Smooth muscle cell of the brain vasculature (primary cell): ENCODE measurements at places on chromosomes 16 and 17.

- no peak for DNase-seq
Measured at GRCh38 chr17:39765175-39765574, 27.4 kb downstream of the GRB7 start.

- DNase-seq, result no peak
Measured at GRCh38 chr17:12977008-12977751, 40.6 kb downstream of the ELAC2 start.

- DNase-seq, result no peak
Measured at GRCh38 chr17:27477050-27477888, 21.0 kb downstream of the KSR1 start.

DNA sequence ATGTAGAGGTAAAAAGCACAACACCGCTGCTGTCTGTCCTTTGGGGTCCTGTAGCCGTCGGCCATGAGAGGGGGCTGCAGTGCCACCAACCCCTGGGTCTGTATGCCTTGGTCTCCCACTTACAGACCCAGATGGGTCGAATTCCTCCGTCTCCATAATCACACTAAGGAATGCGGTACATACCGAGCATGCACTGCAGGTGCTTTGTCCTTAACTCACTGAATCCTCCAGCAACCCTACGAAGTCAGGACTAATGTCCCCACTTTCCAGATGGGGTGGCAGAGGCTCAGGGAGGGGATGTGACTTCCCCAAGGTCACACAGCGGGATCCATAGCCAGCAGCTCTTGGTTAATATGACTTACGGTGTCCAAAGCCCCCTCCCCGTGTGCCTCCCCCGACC lies 219.9 kb upstream of the CIBAR2 start:
- DNase-seq, result no peak

DNA sequence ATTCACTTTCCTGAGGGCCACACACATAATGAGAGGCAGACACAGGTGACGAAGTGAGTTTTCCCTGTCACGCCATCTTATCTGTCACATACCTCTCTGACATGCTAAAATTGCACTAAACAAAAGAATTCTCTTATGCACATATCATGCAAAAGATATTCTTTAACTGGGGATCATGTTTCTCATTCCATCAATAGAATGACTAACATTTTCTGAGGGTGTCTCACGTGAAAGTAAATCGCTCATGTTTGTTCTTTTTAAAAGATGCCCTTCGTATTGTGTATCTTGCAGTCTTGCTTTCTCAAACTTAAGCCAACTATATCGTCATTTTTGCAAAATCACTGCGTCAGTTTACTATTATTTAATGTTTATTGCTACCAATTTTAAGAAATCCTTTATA lies 306.4 kb downstream of the WWOX start:
- DNase-seq, result no peak
